ENCODE measurements at places on chromosomes 16 and 17.

GRCh38 chr16:26330654-26331053 lies 638.9 kb downstream of the HS3ST4 start:
- no peak for DNase-seq

- no peak for DNase-seq
Measured at GRCh38 chr17:5034063-5034462, 1.2 kb downstream of the SLC52A1 start.

DNA sequence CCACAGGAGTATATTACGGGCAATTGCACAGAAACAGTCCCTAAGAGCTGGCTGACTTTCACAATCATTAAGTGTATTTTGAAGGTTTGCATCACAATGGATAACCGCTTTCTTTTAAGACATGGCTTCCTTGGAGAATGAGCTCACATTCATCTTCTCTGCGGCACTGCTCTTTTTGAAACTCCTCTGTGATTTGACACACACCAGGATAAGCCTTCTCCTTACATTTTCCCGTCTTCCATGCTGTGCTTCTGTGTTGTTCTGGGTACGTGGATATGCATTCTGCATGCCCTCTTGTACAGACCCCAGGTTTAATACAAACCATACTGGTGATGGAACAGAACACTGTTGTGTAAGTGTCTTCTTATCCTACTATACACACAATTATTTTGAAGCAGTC lies 89.5 kb upstream of the METRNL start:
- DNase-seq: no peak

DNA sequence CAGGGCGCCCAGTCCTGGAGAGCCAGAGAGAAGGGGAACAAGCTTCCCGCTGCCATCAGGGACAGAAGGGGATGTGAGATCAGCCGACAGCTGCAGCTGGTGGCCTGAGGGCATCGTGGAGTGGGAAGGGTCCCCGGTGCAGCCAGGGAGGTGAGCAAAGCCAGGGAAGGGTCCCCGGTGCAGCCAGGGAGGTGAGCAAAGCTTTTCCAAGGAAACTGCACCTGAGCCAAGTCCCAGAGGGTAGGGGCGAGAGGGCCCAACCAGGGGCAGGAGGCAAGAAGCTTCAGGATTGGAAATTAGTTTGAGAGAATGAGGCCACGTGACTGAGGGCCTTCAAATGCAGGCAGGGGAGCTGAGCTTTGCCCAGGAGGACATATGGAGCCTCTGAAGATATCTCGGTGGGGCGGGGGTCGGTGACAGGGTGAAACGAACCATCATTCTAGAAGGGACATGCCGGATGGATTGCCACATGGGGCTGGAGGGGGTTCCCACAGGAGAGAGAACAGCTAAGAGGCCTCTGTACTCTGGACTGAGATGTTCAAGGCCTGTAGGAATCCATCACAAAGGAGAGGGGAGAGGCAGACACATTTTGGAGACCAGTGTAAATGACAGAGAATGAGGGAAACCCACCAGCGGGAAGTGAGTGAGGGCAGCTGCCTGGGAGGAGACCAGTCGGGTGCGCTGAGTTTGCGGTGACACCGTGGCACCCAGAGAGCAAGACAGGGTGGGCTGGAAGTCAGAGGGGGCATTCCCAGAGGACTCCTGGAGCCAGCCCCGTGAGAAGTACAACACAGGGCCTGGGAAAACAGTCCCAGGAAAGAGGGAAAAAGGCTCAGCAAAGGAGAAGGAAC lies 31.4 kb upstream of the RPH3AL start:
- DNase-seq: no peak

- no peak for DNase-seq
Measured at GRCh38 chr16:74215249-74215648, 81.4 kb upstream of the PSMD7 start.

GRCh38 chr17:40284085-40284713 lies 3.5 kb upstream of the CDC6 start:
- no peak for DNase-seq

GRCh38 chr17:52681480-52681879 lies 523.0 kb upstream of the CA10 start:
- no peak for DNase-seq

GRCh38 chr17:28499364-28499664 lies 6.8 kb upstream of the FOXN1 start:
- DNase-seq: no peak

- DNase-seq: peak; percentile 27
Measured at GRCh38 chr17:80832266-80832676, 159.4 kb upstream of the CHMP6 start.

GRCh38 chr17:30226878-30227277 lies 8.6 kb downstream of the SLC6A4 start:
- DNase-seq: no peak

- DNase-seq: peak; percentile 43
Measured at GRCh38 chr17:36183001-36183971, 6.8 kb upstream of the TBC1D3B start.

GRCh38 chr16:74451951-74452758 lies 30.9 kb upstream of the CLEC18B start:
- DNase-seq: no peak

DNA sequence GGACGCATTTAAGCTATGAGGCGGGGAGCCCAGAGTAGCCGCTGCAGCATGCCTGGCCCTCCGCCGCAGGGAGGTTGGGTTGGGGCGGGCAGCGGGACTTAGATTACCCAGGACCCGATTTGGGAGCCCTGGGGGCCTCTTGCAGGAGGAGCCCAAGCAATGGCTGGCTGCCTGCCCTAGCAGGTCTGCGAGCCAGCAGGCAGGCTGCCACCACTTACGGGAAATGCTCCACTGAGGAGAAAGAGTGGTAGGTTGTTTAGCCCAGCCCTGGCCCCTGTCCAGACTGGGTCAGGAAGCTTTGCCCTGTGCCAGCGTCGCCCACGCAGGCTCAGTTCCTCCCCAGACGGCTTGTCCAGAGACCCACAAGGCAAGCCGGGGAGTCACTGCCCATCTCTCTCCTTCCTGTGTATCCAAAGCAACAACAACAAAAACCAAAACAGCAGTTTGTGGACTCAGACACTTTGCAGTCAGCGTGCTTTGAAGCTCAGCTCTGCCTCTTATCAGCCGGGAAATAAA lies 10.3 kb upstream of the TVP23A start:
- DNase-seq: no peak

DNA sequence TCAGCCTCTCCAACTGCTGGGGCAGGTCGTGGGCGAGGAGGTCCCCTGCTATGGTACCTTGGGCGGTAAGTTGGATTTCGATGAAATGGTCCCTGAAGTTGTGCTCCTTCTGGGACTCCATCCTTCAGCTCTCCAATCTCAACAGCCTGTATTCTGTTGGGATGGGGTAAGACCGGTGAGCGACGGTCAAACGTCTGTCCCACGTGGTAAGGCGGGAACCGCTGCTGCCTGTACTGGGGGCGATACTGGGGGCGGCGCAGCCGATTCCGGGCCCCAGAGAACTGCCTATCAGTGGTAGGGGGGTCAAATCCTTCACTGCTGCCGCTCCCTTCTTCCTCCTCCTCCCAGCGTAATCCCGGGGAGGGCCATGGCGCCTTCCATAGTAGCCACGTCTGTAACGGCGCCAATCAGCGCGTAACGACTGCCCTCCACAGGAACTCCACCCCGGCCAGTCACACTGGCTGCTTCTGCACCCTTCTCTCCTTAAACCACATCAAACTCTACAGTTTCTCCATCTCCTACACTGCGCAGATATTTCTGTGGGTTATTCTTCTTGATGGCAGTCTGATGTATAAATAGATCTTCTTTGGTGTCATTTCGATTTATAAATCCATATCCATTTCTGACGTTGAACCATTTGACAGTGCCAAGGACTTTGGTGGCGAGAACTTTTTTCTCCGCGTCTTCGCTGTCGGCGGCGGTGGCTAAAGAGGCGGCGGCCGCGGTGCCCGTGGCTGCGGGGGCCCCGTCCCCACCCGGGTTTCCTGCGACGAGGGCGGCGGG lies 41.1 kb downstream of the AHSP start:
- no peak for DNase-seq

GRCh38 chr17:31418773-31419350 lies 27.4 kb downstream of the RAB11FIP4 start:
- no peak for DNase-seq

GRCh38 chr17:32912218-32912897 lies 15.6 kb upstream of the TMEM98 start:
- no peak for DNase-seq

DNA sequence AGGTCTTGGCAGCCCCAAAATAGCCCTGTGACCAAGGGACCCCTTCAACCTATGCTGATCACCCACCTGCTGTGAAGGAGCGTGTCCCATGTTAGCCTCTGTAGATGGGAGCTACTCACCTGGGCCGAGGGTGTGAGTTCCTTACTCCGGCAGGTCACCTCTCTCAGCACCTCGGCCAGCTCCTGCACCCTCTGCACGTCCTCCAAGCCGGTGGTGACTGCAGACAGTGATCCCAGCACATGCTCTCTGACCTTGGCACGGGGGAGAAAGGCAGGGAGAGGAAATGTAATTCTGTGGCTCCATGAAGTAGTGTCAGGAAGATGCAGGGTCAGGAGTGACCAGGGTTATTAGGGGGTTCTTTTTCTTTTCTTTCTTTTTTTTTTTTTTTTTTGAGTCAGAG lies 67.7 kb upstream of the BCO1 start:
- no peak for DNase-seq

- DNase-seq: no peak
Measured at GRCh38 chr16:82917886-82918595, 291.3 kb downstream of the CDH13 start.

DNA sequence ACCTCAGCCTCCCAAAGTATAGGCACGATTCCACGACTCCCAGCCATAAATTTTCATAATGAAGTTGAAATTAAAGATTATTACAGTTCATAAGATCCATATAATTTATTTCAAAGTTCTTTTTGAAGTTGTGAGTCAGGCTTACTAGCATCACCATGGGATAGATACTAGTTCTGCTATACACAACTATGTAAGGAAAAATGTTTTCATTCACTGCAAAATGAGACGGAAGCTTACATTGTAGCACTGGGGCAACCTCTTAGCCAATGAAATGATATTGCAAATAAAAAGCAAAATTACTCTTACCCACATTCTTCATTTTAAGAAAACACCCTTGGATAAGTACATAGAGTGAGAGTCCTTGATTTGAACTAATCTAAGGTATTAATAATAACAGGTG lies 18.8 kb upstream of the MARCHF10 start:
- no peak for DNase-seq

GRCh38 chr16:57871456-57871855 lies 69.2 kb upstream of the KIFC3 start:
- DNase-seq: no peak

DNA sequence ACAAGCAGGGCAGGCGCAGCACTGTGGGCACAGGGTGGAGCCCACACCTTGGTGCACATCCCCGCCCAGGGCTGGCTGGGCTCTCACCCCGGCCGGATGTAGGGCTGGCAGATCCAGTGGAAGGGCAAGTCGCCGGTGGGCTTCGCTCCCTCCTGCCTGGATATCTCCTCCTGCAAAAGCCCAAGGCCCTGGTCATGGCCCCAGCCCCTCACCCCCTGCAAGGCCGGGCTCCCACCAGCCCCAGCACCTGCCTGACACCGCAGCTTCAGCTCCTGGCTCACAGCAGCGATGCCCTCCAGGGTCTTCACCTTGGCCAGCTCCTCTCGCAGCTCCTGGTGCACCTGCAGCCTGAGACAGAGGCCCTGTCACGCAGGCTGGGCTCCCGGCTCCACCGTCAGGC lies 5.0 kb downstream of the DUS1L start:
- DNase-seq: no peak

DNA sequence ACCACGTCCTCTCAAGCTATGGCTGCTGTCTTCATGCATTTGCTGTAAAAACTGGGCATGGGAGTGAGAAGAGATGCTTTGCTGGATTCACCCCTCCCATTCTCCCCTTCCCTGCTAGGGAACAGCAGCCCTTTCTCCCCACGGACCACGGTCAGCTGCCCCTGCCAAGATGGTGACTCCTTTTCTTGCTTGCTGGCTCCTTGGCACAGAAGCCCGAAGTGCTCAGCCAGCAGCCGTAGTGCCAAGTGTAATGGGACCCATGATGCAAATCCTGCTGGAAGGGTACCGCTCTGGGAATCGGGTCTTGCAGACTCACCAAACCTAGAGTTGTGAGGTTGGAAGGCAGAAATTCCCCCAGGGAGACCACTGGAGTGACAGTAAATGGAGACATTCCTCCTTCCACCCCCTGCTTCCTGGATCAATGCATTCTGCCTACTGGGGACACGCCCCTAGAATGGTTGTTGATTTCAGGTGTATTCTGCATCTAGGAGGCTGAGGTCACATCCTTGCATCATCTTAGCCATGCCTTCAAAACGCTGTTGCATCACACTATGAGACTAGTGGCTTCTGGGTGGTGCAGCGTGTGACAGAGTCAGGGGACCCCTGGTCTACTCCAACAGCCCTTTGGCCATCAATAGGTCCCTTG lies 63.0 kb upstream of the CBX4 start:
- no peak for DNase-seq

- no peak for DNase-seq
Measured at GRCh38 chr16:3655396-3656159, 1.1 kb downstream of the DNASE1 start.

- DNase-seq: no peak
Measured at GRCh38 chr16:29906520-29907244, 6.4 kb downstream of the ASPHD1 start.

- DNase-seq: no peak
Measured at GRCh38 chr16:11236461-11237254, 19.3 kb downstream of the SOCS1 start.

DNA sequence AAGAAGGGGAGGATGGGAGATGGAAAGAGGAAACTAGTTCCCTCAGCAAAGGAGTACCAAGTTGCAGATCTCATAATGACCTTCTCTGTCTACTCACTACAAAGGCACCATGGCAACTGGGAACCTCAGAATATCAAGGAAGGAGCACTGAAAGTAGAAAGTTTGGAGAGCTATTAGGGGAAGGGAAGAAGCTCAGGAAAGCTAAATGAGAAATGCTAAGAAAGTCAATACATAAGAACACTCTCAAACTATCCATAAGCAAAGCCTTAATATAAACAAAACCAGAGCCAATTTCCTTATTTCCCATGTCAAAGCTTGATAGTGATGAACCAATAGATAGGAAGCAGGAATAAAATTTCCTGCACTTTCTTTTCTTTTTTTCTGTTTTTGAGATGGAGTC lies 57.9 kb upstream of the C17orf78 start:
- DNase-seq: no peak

DNA sequence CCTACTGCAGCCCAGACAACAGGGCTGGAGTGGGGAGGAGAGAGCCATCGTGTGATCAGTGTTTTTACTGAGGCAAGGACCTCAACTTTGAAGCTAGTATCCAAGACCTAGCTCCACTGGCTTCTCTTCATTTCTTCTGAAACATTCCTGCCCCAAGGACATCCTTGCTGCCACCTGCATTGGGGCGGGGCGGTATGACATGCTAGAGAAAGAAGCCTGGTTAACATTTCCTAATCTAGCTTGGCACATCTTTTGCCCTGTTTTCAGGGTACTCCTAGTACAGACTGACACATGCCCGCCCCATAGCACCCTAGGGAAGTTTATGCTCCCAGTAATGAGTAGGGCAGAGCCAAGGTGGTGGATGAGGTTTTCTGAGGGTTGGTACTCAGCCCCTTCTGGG lies 17.8 kb upstream of the ANKRD40CL start:
- DNase-seq: no peak
